Heart left ventricle (tissue), 16 donors: ENCODE measurements at places on chromosomes 3 and 15. TPM values are rescaled to one million over a fixed set of nuclear protein-coding genes. Genes with fewer than 3 reads are reported as not detected.

Gene THBS1
- polyA plus RNA-seq: 179 TPM

Gene PDZRN3
- 30.2 TPM for polyA plus RNA-seq

Gene BFSP2
- polyA plus RNA-seq: not detected

Gene TFG
- polyA plus RNA-seq: 115 TPM

Gene TMEM207
- polyA plus RNA-seq: not detected

Gene MINAR1
- polyA plus RNA-seq: 0.04 TPM

Gene SPINK8
- polyA plus RNA-seq: not detected

Gene SPTSSB
- 0.53 TPM for polyA plus RNA-seq

Gene SAMD7
- polyA plus RNA-seq: not detected

Gene TMEM89
- polyA plus RNA-seq: not detected

Gene TRH
- not detected for polyA plus RNA-seq
